ENCODE measurements at places on chromosomes 4 and X.

DNA sequence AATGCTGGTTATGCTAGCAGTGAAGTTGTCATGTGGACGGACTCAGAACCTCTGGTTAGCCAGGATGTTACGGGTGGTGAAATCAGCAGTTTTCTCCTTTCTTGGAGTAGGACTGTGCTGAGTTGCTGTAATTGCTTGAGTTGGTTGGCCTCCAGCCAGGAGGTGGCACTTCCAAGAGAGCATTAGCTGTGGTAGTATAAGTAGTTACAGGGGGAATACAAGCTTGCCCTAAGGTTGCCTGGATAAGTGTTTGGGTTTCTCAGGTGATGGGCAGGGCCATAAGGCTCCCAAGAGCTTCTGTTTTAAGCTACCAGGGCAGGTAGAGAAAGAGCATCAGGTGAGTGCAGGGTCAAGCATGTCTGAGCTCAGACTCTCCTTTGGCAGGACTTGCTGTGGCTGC, 103.0 kb downstream of the ZNF518B start:
- no peak for DNase-seq

- no peak for DNase-seq
These were observed 84.6 kb upstream of the DHX15 start for GRCh38 chr4:24668956-24669355.

DNA sequence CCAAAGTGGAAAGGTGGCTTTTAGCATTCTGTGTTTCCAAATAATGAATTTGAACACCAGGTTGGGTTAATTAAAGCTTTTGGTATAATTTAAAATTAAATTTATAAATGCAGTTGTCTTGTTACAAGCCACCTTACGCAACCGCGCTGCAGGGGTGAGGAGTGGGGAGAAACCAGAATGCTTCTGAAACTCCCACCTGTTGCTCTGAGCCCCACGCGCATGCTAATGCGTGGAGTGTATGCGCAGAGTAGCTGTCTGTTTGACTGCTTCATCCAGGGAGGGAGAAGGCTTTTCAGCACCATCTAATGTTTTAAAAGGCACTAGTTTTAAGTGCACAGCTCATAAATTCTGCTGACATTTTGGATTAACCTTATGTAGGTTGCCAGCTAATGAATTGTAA, 12.5 kb downstream of the OGT start:
- no peak for DNase-seq

- peak; percentile 45 for DNase-seq
These were observed 345.3 kb downstream of the MAPK10 start for GRCh38 chr4:86014599-86014998.

DNA sequence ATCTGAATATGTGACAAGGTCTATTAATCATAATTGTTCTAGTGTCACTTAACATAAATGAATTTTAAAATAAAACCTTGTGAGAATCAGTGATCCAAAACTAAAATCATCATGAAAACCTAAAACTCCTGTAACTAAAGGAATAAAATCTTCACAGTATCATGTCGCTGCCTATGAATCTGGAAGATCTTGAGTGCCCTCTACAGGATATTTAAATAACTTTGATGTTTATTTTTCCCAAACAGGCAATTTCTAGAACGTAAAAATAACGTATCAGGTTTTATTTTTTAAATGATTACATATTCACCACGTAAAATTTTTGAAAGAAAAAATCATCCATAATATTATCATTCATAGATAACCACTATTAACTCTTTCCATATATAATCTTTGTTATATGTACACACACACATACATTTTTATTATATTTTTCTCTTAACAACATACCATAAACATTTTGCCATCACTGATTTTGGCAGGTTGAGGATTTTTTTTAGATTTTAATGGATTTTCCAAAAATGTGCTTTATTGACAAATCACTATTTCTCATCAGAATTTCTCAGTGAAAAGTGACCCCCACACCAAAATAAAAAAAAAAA, 79.6 kb downstream of the COMMD8 start:
- peak; percentile 56 for DNase-seq

- DNase-seq = no peak
These were observed 40.6 kb downstream of the MRPL1 start for GRCh38 chr4:77903186-77903585.

DNA sequence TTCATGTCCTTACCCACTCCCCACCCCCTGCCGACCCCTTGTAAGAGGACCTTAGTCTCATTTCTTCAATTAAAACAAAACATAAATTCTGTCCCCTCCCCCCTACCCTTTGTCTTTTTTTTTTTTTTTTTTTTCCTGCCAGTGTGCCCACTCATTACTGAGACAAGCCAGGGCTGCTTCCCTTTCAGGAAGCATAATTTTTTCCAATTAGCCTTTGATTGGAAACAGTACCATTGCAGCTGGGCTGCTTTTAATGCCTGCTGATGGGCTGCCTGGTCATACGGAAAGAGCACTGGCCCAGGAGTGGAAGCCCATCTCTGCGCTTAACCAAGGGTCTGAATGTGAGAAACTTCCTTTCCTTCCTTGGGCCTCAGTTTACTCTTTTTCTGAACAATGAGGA, 18.6 kb upstream of the CAPN6 start:
- DNase-seq = no peak
